ENCODE measurements at places on chromosomes 3 and 15.

GRCh38 chr3:12449889-12450682 is 34.2 kb upstream of the TSEN2 start:
- DNase-seq = no peak

GRCh38 chr15:85527895-85528294 is 147.5 kb downstream of the AKAP13 start:
- DNase-seq = no peak

GRCh38 chr15:47924381-47924780 is 196.4 kb upstream of the SLC24A5 start:
- no peak for DNase-seq

DNA sequence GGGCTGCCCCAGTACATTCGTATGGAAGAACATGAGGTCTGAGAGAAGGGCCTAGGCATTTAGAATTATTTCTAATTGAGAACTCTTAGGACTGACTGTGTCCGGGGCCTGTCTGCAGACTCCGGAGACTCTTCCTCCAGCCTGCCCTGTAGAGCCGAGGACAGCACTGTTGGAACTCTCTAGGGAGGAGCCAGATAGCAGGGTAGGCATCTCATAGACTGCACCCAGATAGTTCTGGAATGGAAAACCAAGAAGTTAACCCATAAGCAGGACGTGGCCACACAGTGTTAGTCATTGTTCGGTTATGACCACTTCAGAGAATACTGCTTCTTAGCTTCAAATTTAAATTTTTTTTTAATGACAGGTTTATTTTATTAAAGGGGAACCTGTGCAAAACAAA is 59.5 kb downstream of the SNRK start:
- no peak for DNase-seq

DNA sequence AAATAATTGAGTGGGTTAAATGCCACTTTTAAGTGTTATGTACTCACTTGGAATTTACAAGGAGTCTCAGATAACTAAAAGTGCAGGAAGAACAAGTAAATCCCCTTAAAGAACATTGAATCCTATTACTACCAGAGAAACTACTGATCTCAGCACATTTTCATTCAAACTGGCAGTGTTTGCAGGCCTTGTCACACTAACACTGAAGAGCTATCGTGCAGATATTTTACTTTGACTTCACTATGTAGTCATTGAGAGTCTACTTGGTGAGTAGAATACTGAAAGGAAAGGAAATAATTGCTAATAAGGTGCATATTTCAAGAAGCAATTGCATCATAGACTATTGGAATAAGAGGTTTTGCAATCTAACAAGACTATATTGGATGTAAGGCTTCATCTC is 721.4 kb upstream of the CBLB start:
- DNase-seq = peak; percentile 88

DNA sequence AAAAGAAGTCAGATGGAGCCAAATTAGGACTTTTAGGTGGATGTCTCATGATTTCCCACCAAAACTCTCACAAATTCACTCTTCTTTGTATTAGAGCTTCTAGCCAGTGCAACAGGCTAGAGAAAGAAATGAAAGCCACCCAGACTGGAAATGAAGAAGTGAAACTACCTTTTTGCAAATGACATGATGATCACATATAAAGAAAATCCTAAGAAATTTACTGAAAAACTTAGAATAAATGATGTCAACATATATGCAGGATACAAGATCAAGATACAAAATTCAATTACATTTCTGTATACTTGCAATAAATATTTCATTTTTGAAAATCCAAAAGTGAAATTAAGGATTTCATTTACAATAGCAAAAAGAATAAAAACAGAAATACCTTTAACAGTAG is 110.8 kb downstream of the LRIG1 start:
- no peak for DNase-seq

DNA sequence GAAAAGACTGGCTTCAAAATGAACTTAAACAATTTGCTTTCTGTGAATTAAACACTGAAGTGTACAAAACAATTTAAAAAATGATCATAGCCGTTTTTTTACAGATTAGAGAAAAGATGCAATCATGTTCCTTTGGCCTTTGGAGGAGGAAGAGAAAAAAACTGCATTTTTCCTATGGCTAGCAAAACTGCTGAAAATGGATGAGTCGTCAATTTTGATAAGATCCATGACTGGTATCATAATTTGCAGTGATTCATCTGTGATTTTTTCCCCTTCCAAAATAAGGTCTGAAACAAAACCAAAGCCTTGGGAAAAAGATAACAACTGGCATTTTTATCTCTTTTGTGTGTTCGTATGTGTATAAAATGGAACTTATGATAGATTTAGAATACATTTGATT is 255.6 kb upstream of the SATB1 start:
- no peak for DNase-seq

DNA sequence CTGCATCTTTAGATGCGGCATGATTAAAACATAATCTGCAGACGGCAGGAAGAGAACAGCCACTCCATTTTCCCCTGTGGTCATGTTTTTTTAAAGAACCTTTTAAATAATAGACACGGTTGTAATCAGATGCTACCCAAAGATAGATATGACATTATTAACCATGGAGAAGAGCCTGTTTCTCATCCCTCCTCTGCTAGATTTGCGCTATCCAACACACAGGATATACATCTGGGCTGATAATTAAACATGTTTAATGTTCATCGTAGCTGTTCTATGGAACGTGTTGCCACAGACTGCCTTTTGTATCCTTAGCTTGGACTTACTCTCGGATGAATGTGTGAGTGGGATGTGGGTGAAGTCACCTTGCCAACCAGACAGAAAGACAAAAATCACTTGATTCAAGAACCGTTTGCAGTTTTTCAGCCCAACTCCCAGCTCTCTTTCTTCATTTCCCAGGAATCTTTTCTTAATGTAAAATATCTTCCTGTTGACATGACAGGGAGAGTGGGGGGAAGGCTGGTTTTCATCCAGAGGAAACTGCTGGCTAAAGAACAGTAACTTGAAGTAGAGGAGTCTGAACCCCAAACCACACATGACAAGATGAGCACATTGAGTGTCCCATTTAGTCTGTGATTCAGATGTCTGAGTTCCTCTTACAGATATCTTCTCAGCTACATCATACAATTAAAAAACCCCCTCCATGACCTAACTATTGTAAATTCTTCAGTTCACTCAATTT is 118.6 kb upstream of the PRICKLE2 start:
- no peak for DNase-seq
